ENCODE measurements at places on chromosomes 7 and 10.

DNA sequence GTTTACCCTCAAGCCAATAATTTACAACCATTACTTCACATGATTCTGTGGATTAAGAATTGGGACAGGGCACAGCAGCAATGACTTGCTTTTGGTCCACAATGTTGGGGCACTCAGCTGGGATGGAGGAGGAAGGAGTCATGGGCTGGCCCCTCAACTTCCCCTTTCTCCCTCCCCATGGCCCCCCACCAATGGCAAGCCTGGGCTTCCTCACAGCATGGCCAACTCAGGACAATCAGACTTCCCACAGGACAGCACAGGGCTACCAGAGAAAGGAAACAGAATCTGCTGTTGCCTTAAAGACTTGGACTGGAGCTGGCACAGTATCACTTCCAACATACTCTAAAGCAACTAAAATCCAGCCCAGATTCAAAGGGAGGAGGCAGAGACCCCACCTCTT is 160.7 kb downstream of the PTPN20 start:
- no peak for DNase-seq

DNA sequence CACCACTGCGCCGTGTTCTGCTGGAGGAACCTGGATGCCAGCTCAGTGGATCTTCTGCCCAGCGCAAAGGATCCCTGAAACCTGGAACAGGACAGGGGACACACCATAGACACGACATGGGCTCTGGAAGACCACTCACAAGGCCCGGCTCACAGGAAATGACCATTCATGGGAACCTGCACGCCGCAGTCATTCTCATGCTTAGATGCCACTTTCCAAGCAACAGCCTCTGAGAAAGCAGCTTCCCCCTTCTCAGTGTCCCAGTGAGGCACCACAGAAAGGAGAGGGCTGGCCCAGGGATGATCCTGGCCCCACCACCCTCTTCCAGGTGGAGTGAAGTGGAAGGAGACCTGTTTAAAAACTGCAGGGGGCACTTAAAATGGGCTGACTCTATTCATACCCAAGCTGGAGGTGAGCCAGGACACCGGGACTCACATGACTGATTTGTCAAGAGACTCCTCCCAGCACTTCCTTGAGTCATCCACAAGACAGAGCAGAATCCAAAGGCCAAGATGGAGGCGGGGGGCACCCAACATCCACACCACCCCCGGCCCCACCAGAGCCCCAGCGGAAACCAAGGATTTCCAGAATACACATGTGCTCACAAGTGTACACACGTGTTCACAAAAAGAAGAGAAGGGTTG is 11.2 kb downstream of the CTBP2 start:
- DNase-seq: no peak

- DNase-seq: no peak
These were observed 470.5 kb upstream of the LRRTM3 start for GRCh38 chr10:66455304-66455703.

DNA sequence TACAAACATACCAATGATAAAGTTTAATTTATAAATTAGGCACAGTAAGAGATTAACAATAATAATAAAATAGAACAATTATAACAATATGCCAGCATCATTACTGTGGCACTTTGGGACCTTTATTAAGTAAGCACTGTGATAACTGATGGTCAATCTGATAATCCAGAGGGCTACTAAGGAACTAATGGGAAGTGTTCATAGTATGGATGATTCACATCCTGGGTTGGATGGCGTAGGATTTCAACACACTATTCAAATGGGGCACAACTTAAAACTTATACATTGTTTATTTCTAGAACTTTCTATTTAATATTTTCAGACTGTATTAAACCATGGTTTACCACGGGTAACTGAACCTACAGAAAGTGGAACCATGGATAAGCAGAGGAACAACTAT is 90.8 kb downstream of the KIF20B start:
- no peak for DNase-seq

DNA sequence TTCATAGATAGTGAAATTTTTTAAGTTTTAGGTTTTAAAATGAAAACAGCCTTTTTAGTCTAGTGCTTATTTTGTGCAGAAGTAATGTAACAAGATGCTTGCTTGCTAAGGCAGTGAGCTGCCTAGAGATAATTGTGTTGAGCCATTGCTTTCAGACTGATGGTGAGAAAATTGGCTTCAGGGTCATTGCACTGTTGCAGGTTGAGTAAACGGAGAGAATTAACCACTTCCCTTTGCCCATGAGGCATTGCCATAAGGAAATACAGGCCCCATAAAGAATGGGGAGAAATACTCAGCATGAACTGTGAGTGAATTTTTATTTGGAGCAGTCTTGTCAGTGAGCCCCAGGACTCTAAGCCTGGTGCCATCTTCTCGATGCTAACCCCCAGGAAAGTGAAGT is 140.5 kb downstream of the LRRC4 start:
- no peak for DNase-seq

DNA sequence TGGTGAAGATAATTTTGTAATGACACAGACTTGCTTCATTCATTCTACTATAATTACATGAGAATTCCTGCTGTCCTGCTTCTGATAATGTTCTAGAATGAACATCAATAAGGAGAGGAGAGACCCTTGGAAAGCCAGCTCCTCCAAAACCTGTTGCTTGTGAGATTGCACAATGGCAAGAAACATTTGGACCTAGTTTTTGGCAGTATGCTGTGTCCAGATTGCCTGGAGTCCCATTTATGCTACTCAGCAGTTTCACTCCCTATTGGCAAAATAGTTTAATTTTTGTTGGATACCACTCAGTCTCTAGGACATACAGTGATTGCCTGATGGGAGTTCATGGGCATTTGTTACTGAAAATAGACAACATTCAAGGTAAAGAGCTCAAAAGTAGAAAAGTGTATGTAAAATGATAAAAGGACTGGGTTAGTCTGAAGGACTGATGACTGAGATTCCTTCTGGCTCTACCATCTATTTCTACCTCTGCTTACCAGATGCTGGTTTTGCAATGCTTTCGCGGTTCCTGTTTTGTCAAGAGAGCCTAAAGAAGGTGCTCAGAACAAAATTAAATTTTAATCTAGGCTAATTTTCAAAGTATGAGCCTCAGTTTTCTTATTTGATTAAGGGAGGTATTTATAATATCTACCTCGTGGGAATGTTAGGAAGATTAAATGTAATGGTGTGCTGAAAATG is 8.0 kb upstream of the ACTR3B start:
- no peak for DNase-seq

- DNase-seq: no peak
These were observed 101.0 kb downstream of the ZNF277 start for GRCh38 chr7:112307506-112307905.

All from HTR-8/SVneo (cell line).